ENCODE measurements at places on chromosomes 5 and 9.

DNA sequence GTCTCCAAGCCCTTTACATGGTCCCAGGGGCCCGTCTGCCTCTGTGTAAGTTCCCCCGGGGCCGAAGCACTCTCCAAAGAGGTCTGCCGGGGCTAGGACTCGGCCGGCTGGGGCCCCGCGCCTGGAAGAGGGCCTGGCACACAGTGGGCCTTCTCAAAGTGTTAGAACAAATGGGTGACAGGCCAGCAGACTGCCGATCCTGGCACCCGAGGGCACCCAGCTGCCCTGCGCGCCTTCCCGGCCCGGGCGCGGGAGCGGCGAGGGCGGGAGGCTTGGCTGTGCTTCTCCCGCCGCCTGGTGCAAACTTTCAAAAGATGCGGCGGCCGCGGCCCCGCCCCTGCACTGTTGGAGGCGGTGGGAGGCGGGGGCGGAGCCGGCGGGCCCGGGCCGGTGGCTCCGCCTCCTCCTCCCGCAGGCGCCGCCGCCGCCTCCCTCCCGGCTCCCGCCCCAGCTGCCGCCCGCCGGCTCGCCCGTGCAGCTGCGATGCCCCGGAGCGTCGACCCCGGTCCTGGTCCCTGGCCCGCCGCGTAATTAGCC, at the start of gene NEURL1B:
Gene NEURL1B, plus strand, starts transcription at position 442 of the 537 bp plus-strand sequence. CDS start 144 bp downstream, outside the sequence.
- DNase-seq: peak; percentile 89

DNA sequence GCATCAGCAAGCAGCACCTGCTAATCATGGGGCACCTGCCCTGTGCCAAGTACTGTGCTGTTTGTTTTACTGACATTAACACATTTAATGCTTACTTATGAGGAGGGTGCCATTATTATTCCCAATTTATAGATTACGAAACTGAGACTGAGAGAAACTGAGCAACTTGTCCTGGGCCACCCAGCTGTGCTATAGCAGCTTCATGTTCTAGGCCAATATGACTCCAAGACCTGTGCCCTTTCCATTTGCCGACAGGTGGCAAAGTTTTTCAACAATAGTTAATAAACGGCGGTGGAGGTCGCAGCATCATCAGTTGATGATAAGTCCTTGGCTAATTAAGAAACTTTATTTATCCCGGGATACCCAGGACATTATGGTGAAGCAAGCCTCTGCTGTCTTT, 55.4 kb downstream of the TIMD4 start:
- DNase-seq: no peak

DNA sequence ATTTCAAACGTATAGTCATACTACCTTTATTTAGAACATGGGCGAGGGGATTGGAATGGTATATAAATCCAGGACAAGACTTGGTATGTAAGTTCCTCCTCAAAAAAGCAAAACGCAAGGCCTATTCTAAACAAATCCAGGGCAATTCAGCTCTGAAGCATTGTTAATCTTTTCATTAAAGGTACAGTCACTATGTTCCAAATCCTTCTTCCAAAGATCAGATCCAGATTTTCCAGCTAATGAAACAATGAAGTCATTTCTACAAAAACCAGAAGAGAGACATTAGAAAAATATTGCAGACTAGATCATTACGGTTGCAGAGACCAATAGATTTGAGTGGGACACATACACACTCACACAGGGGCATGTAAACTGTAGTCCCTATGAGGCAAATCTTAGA, 116.1 kb upstream of the BNC2 start:
- no peak for DNase-seq

DNA sequence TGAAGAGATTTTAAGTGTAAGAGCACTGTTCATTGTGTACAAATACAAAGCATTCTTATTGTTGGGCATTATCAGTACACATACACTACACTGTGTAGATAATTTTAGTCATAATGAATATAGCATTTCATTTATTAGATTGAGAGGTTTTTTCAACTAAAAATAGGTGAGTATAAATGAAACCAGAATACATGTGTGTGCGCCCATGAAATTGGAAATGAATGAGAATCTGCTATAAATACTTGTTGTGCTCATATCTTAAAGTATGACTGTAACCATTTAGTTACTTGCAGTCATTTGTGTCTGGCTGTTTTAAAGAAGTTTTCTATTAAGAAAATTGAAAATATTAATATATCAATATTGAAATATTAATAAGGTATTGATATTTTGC, 189.0 kb upstream of the MEF2C start:
- DNase-seq: no peak

DNA sequence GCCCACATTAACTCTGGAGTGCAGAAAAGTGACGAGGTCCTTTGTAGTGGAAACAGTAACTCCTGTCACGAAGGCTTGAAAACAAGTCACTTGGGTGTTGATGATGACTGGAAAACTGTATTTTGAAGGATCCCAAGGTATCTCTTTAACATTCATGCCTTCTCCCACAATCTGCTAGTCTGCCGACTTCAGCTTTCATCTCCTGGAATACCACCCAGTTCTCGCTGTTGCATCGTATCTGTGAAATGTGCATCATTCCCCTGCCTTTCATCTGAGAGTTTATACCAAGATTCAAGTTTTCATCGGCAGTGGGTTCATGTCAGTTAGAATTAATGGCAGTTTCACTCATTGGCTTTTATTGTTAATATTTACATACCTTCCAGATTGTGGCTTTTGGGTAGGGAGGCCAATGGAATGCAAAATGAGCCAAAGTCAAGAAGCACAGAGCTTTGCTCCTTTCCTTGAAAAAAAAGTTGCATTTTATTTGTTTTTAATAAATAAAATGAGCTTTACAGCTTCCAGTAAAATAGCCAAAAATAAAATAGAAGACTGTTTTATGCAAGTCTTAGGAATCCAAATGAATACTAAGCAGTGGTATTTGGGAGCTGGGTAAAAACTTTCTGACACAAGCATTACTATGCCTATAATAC, 575.2 kb upstream of the WWC1 start:
- DNase-seq: no peak

DNA sequence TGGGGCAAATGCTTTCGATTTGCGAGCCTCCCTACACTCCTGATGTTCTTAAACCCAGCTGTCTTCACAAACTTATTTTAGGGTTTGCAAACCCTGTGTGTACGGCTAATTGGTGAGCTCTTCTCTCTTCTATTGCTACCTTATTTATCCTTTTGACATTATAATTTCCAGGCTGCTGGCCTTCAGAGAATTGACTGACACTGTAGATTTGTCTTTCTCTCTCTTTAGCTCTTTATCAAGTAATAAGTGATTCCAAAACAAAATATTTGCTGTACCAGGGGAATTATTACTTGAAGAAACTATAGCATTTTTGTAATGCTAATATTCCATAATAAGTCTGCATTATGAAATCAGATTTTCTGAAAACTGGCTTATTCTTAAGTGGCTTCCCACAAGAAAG, 92.5 kb downstream of the NPR3 start:
- no peak for DNase-seq

GRCh38 chr5:149117970-149118369, 23.3 kb upstream of the ABLIM3 start:
- no peak for DNase-seq

- no peak for DNase-seq
Measured at GRCh38 chr5:129362456-129362855, 97.6 kb upstream of the ADAMTS19 start.

- no peak for DNase-seq
Measured at GRCh38 chr9:94607423-94607691, 13.7 kb upstream of the FBP2 start.

GRCh38 chr5:74233571-74233970, 407.0 kb downstream of the ENC1 start:
- DNase-seq: no peak

DNA sequence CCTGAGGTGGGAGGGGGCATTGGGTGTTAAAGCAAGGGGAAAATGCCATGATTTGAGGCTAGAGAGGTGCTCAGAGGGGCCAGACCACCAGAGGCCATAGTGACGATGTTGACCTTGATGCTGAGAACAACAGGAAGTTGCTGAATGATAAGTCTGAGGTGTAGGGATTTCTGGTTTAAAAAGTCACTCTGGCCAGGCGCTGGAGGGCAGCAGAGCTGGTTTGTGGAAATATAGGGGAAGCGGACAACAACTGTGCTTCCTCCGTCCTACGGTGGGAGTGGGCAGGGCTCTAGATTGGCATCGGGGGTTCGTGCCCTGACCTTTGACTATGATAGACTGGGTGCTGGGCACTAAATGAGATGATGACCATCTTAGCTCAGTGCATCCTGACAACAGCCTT, 44.7 kb downstream of the STOM start:
- DNase-seq: no peak
